Activated naive CD4-positive, alpha-beta T cell treated with anti-CD3 and anti-CD28 coated beads for 36 hours (primary cell): ENCODE measurements at places on chromosomes 16 and 17. TPM values are rescaled to one million over a fixed set of nuclear protein-coding genes. Genes with fewer than 3 reads are reported as not detected.

- H3K36me3 ChIP-seq, result peaks cover 20% of the 10 kb centered on the region
- H3K27me3 ChIP-seq, result no peaks in the 10 kb centered on the region
- H3K27ac ChIP-seq, result peak overlapping the region; percentile 42
- peaks cover 68% of the 10 kb centered on the region for H3K4me1 ChIP-seq
- DNase-seq, result no peak
- no peak overlapping the region for H3K4me3 ChIP-seq
These were observed 72.9 kb downstream of the CYTH1 start for GRCh38 chr17:78709119-78709681.

- H3K4me3 ChIP-seq, result no peak overlapping the region
- H3K36me3 ChIP-seq, result no peaks in the 10 kb centered on the region
- H3K27ac ChIP-seq, result no peak overlapping the region
- peaks cover 2% of the 10 kb centered on the region for H3K27me3 ChIP-seq
These were observed 62.0 kb downstream of the RPH3AL start for GRCh38 chr17:290626-291025.

- H3K4me3 ChIP-seq, result peak overlapping the region; percentile 14
- H3K36me3 ChIP-seq, result peaks cover 3% of the 10 kb centered on the region
- H3K27ac ChIP-seq, result peak overlapping the region; percentile 91
- peak; percentile 81 for DNase-seq
- no peaks in the 10 kb centered on the region for H3K27me3 ChIP-seq
These were observed 15.4 kb upstream of the CTCF start for GRCh38 chr16:67546761-67547422.

DNA sequence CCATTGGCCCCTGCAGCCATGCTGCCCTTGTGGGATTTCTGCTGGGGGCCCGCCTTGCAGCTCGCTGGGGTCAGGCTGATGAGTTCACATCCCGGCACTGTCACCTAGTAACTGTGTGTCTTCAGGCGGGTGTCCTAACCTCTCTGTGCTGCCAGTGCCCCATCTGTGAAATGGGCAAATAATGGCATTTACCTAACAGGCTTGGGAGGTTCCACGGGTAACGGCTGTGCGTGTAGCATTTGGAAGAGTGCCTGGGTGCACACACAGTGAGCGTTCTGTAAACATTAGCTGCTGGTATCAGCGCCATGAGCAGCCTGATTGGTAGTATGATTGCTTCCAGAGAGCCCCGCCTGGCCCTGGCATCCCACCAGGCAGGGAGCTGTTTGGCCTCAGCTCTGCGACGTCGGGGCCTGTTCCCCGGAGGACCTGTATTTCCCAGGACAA, 167.3 kb upstream of the GSE1 start:
- H3K4me3 ChIP-seq, result no peak overlapping the region
- no peak overlapping the region for H3K27ac ChIP-seq
- H3K36me3 ChIP-seq, result no peaks in the 10 kb centered on the region

- DNase-seq, result no peak
- H3K36me3 ChIP-seq, result peaks cover 5% of the 10 kb centered on the region
- H3K4me3 ChIP-seq, result no peak overlapping the region
- peaks cover 25% of the 10 kb centered on the region for H3K4me1 ChIP-seq
These were observed 78.3 kb downstream of the NLK start for GRCh38 chr17:28120766-28121165.

The KRTAP3-2 gene
- total RNA-seq, result not detected

DNA sequence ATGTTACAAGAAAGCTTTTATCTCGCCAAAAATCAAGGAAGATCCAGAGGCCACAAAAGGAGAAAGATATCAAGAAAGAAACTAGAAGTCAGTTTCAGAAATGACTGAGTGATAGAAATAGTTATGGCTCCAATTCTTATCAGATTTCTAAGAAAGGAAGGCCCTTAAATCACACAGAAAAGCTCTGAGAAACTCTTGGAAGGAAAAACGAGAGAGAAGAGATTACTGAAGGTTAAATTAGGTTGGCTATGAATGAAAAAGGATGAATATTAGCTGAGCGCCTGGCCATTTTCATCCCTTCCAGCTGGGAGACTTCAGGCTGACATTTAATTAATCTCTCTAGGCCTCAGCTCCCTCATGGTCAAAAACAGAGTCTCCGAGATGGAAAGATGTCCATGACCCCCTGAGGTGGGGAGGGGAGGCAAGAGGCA, 72.3 kb downstream of the CYTH1 start:
- peak overlapping the region; percentile 42 for H3K27ac ChIP-seq
- peaks cover 69% of the 10 kb centered on the region for H3K4me1 ChIP-seq
- H3K27me3 ChIP-seq, result no peaks in the 10 kb centered on the region
- no peak for DNase-seq
